ENCODE measurements at places on chromosomes 16 and 17.

DNA sequence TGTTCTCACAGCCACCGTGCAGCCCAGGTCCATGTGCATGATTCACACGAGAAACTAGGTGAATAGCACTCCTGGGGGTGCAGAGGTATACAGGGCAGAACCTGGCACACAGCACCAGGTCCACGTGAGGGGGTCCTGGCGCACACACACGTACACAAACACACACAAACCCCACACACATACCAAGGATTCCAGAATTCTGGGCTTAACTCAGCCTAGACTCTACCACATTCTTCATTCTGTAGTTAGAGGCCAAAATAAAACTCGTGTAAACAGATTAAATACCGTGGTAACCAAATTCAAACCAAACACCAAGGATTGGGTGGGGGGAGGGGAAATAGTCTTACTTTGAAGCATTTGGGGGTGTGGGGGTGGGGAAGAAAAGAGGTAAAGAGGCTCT lies 58.5 kb downstream of the XYLT1 start:
- peak; percentile 31 for DNase-seq

GRCh38 chr17:7972131-7972785 lies 30.2 kb upstream of the GUCY2D start:
- DNase-seq = no peak

DNA sequence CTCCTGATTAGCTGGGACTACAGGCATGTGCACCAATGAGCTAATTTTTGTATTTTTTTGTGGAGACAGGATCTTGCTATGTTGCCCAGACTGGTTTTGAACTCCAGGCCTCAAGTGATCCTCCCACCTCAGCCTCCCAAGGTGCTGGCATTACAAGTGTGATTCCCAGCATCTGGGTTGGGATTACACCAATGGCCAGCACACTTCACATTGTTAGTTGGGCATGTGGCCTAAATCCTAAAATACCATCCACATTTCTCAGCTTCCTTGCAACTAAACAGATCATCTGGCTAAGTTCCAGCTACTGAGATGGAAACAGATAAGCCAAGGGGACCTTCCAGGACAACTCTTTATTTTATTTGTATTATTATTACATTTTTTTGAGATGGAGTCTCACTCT lies 9.9 kb downstream of the RABEP2 start:
- no peak for DNase-seq

DNA sequence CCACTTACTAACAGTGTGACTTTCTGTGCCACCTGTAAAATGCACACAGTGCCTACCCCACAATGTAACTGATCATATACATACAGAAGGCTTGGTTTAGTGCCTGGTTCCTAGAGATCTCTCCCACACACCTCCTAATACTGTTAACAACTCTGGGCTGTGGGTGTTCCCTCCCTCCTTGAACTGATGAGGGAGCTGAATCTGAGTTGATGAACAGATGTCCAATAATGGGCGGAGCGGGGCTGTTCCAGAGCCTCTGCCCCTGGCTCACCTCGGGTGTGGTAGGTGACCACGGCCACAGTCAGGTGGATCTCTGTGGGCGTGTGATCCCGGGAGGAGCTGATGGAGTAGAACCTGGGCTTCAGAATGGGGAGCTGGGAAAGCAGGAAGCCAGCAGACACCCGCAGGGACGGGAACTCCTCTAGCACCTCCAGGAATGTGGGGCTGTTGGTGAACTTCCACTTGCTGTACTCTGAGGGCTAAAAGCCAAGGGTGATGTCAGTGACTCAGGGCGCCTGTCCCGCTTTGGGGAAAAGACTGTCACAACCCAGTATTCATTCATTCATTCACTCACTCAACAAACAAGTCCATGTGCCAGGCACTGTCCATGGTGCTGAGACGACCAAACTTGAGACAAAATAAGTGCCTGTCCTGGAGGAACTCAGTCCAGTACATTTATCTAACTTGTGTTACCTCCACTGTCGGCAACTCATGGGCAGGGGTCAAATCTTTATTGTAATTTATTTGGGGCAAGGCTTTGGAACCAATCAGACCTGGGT lies 37.6 kb downstream of the NOS2 start:
- DNase-seq = peak; percentile 54

GRCh38 chr17:38900978-38901656 lies 24.3 kb upstream of the LASP1NB start:
- no peak for DNase-seq

DNA sequence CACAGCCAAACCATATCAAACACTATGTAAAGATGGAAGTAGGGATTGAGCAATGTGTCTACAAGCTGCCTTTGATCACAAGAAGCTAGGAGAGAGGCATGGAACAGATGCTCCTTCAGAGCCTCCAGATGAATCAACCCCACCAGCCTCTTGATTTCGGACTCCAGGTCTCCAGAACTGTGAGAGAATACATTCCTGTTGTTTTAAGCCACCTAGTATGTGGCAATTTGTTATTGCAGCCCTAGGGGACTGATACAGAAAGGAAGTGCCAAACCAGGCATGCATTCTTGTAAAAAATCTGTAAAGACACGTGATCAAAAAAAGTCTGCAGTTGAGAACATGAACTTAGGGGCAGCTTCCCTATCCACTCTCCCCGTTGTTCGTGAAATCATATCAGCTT lies 91.1 kb downstream of the C17orf67 start:
- DNase-seq = no peak

- DNase-seq = peak; percentile 87
Observed at GRCh38 chr17:77555741-77556291, 402.7 kb upstream of the TNRC6C start.

DNA sequence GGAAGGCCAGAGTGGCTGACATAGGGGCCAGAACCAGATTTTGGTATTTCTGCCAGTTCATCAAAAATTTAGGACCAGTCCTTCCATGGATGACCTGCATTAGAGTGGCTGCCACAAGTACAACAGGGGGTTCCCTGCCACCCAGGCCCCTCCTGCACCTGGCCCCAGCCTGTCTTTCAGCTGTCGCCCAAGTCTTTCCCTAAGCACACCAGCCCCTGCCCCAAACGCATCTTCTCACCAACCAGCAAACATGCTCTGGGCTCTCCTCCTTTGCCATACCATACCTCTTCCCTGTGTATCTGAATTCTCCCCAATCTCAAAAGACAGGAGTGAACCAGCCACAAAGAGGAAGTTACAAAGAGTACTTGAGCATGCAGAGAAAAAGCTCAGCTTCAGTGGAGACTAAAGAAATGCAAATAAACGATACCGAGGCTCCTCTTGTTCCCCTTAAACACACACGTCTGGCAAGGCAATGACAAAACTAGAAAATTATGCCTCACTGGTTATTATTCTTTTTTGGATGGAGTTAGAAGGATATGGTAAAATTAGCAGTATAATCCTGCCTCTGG lies 130.6 kb downstream of the DYNLRB2 start:
- no peak for DNase-seq

- DNase-seq = no peak
Observed at GRCh38 chr16:12874186-12874585, 27.2 kb upstream of the SHISA9 start.

DNA sequence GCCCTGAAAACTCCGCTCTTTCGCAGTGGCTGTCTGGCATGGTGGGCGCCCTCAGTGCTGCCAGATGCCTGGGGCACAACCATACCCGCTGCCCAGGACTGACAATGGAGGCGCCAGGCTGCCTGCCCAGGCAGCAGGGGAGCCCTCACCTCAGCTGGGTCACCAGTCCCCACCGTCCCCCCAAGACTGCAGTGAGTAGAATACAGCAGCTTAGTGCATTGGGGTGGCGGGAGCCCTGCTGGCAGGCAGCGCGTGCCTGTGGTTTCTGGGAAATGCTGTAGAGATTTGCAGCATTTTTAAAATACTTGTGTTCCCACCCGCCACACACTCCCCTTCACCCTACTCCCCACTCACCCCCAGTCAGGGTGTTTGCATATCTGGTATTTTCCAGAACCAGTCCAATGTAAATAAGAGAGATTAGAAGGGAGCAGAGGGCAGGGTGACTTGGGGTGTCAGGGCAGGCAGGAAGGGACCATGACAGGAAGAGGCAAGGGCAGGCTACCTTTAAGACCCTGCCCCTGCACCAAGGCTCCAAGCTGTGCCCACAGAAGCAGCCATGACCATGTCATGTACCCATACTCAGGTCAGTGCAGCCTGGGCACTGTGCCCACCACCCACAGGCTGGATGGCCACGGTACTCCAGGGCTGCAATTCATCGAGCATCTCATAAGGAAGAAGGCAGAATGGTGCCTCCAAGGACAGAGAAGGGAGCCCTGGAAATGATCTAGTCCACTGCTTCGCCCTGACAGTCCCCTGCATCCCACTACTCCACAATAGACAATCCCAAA lies 21.5 kb downstream of the MYO18A start:
- no peak for DNase-seq

- DNase-seq = no peak
Observed at GRCh38 chr17:42698736-42699414, 16.5 kb downstream of the CNTNAP1 start.

DNA sequence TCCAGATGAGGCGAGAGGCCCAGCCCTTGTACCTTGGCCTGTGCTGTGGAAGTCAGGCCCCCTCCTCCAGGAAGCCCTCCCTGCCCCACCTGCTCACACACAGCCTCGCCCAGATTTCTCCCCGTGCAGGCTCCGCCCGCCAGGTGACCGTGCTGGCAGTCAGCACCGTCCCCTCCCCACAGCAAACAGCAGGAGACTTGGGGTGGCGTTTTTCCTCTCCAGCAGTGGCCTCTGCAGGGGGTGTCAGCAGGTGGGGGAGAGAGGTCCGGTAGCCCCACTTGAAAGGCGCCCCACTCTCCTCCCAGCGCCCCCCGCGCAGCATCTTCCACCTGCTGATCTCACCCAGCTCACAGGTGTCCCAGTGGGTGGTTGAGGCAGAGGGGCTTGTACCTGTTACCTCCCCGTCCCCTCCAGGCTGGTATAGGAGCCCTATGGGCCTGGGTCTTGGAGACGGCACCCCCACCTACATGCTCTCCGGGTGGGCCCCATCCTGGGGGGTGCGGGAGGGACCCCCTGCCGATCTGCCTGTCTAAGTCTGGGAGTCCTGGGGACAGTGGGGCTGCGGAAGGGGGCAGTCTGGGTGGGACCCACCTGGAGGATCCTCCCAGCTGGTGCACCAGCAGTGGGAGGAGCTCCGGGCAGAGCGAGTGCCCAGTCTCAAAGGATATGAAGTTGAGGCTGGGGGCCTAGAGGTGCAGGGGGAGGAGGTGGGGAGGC lies 4.2 kb upstream of the C1QTNF8 start:
- DNase-seq = no peak

- no peak for DNase-seq
Observed at GRCh38 chr17:42774066-42774745, 957 bp downstream of the VPS25 start.

DNA sequence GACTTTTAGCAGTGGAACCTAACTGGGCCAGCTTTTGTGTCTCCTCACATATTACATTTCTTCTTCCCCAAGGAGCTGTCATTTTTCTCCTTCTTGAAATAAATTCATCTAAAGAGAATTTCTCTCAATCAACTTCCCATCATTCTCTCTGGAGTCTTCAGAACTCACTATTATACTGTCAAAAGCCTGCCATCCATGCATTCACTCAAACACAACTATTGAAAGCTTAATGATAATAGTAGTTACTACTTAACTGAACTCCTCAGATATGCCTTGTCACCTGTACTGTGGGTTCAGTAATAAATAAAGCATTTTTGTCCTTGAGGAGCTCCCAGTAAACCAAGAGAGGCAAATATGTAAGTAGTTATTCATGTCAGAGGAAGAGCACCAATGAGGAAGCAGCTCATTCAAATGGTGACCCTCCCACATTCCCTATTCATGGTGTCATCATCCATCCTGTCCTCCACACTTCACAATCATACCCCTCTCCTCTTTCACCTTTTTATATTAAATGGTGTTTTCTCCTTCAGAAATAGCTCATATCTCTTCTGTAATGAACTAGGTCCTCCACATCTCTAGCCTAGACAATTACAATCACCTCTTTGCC lies 162.6 kb downstream of the CA10 start:
- DNase-seq = no peak

DNA sequence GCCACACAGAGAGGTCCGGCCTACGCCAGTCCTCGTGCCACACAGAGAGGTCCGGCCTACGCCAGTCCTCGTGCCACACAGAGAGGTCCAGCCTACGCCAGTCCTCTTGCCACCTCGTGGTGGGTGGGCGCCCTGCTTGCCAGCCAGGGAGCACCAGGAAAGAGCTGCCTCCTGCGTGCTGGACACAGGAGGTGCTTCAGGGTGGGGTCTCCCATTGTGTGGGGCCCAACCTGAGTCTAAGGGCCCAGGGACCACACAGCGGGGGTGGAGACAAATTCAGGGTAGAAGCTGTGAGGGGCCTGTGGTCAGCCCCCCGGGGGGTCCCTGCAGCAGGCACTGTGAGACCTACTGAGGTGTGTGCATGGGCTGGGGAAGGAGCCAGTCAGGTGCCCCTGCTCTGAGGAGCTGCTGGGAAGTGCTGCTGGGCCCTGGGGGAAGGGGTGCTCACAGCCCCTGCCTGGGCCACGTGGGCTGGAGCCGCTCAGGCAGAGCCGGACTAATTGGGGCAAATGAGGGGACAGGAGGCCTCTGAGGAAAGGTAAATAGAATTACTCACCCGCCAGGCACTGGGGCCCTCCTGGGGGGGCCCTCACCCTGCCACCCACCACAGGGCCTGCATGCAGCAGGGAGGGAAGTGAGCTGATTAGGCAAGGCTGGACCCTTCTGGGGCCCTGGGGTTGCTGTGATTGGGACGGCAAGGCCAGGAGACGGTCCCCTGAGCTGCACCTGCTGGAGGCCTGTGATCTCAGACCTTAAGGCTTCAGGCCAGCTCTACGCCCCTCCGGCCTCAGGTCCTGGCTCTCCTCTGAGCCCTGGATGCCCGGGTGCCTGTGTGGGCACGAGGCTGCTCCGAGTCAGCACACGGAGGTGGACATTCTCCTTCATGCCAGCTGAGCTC lies 11.0 kb downstream of the GCGR start:
- DNase-seq = no peak

- no peak for DNase-seq
Observed at GRCh38 chr17:10640475-10640874, 16.6 kb downstream of the MYH3 start.

- DNase-seq = no peak
Observed at GRCh38 chr16:68401871-68402747, 46.2 kb downstream of the SMPD3 start.

- no peak for DNase-seq
Observed at GRCh38 chr17:12114686-12115418, 94.2 kb downstream of the MAP2K4 start.

DNA sequence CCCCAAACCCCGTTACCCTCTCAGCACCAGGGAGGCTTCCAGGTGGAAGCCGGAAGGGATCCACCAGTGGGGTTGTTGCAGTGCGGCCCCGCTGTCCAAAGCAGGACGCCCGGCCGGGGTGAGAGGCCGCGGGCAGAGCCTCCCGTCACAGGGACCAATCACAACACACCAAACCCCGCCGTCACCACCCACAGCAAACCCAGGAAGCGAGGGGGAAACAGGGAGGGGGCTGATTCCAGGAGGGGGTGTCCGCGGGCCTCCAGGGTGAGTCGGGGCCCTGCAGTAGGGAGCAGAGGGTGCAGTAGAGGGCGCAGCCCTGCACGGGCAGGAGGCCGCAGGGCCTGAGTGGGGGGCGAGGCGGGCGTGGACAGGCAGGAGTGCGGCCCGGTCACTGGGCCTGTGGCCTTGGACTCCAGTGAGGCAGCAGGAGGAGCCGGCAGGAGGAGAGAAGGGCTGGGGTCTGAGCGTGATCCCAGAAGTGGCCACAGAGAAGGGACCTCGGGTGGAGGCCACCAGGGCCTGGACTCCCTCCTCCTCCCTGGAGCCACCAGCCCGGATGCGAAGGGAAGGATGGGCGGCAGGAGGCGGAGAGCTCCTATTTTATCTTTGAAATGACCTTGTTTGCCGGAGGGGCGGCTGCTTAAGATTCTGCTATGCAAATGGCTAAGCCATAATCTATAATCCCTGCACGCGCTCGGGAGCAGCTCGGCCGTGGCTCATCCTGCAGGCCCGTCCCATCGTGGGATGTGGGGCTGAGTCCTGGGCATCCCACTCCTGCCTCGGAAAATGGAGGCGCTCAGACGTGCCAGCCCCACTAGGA lies 41.5 kb downstream of the ZFPM1 start:
- DNase-seq = no peak

Measured in stomach (tissue), 19 donors.